Pulmonary artery endothelial cell (primary cell): ENCODE measurements at places on chromosomes 7 and 10. TPM values are rescaled to one million over a fixed set of nuclear protein-coding genes. Genes with fewer than 3 reads are reported as not detected.

DNA sequence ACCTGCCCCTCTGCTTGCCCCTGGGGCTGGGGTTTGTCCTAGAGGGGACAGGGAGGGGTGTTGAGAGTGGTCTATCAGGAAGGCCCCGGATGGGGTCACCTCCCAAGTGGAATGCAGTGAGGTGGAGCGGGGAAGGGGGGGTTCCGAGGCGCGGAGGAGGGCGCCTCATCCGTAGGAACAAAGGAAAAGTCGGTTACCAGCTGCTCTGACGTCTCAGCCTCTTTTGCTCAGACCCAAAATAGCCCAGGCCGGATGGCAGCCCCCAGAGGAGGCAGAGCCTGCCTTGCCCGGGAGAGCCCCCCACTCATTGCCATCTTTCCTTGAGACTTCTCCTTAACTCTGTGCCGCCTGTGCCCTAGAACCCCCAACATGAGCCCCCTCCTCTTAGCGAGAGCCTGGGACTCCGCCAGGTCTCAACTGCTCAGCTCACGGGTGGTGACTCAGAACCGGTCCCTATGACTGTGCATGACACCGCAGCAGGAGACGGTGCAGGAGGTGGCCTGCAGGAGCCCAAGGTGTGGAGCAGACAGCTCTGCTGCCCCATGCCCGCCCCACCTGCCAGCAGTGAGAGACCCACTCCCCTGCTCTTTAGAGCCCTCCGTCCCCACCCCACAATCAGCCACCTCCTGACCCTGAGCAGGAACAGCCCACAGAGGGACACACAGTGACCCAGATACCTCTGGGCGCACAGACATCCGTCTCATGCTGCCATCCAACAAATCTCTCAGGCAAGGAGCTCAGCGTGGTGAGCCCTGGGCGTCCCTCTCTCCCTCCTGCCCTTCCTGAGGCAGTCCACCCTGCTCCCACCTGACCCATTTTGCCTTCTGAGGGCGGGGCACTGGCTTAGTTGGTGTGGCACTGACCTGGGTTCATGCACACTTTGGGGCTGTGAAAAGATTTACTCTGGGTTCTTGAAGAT is 13.1 kb downstream of the STX1A start:
- DNase-seq = no peak

The FAM25A gene
- total RNA-seq = not detected in 2 replicates

GRCh38 chr10:71569775-71570588 is 149.6 kb downstream of the C10orf105 start:
- DNase-seq = no peak

GRCh38 chr10:61640856-61641255 is 21.9 kb upstream of the CABCOCO1 start:
- DNase-seq = no peak

The FRMD4A gene
- total RNA-seq = 80.0 and 95.3 TPM in 2 replicates

DNA sequence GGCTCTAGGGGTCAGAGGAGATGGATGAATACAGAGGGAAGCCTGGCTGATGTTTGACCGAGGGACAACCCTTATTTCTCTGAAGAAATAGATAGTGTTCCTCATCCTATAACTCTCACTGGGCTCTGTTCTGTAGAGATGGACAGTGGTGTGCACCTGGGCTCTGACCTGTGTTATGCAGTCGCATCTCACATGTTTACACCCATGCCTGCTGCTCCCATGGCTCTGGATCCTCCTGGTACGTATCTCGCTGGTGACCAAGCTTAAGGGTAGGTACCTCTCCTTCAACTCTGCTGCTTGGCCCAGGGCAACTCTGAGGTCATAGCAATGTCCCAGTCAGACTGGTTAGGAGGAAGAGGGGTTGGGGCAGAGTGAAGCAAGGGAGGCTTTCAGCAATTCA is 42.8 kb downstream of the ADRA2A start:
- no peak for DNase-seq

The DIP2C gene
- total RNA-seq = 1.8 and 5.1 TPM in 2 replicates
